ENCODE measurements at places on chromosomes 12 and 14.

DNA sequence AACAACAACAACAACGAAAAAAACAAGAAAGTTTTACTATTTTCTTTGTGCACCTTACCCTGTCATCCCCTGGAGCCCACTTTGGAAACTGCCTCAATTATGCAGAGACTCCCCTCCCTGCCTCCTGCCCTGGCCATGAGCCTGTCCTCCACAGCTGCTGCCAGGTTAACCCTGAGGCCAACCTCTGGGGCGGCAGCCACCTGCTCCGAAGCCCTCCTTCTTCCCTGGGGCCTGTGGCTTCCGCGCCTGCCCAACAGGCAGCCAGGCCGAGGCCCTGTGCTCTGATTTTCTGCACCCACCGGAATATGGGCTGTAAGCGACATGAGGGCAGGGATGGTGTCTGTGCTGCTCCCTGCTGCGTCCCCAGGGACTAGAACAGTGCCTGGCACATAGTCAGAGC lies 183.0 kb downstream of the CALM1 start:
- DNase-seq: no peak

- no peak for DNase-seq
Observed at GRCh38 chr14:53613404-53614253, 343.0 kb downstream of the BMP4 start.

DNA sequence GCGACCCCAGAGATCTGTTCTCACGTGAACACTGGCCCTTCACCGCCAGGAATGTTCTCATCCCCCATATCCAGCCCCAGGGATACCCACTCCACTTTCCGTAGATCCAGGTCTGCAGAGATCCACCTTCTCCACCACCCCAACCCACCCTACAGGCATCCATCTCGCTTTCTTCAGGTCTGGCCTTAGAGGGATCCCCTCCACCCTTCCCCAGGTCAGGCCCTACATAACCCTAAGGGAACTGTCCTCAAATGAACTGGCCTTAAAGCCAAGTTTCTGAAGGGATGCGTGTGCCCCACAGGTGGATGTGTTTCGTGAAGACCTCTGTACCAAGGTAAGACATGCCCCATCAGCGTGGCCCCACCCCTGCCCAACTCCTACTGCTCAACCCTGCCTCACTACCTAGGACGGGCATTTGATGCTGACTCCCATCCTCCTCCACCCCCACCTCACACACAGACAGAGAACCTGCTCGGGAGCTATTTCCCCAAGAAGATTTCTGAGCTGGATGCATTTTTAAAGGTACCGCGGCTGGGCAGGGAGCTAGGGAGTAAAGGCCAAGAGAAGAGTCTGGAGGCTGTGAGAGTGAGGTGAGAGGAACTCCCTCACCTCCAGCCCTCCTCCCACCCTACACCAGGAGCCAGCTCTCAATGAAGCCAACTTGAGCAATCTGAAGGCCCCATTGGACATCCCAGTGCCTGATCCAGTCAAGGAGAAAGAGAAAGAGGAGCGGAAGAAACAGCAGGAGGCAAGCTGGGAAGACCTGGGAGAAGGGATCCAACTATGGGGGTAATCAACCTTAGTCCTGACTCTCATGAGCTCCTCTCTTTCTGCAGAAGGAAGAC lies 912 bp downstream of the PSME1 start:
- DNase-seq: no peak

DNA sequence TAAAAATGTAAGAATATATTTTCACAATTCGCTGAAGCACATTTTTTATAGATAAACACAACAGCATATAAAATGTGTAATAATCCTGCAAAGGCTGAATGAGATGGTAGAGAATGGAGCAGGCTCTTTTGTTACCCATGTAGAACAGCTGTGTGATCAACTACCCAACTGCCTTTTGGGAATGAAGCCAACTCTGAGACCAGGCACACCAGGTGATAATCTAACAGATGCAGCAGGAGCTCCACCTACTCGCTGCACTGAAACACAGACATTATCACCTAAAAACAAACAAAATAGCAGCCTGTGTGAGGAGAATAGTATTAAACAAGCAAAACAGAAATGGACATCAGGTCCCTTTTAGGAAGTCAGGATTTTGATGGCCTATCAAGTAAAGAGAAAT lies 183.3 kb downstream of the CCDC59 start:
- no peak for DNase-seq

DNA sequence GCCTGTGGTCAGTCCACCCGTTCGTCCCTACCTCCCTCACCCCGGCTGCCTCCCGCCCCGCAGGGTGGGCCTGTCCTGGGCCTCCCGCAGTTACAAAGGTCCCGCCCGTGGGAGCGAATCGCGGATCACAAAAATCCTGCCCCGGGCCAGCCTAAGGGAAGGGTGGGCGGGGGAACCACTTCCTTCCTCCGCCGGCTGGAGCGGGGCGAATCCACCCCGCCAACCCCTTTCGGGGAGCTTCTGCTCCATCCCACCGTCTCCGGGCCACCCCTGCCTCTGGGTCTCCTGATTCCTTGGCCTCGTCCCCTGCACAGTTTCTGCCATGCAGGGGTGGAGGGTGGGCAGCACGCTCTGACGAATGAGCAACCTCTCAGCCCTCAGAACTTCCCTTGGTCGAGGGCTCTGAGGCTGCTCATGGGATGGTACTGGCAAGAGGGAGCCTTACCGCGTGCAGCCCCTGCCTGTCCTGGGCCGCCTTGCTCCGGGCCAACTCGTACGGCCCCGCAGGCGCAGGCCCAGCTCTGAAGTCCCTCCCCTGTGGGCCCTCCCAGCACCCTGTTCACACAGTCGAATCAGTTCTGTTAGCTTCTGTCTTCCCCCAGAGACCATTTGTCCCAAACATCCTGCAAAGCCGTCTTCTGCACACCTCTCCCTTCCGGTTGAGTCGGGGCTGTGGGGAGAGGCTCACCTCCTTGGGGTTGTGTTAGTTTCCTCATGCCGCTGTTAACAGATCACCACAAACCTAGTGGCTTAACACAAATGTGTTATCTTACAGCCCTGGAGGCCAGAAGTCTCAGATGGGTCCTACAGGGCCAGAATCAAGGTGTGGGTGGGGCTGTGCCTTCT lies 589 bp upstream of the HVCN1 start:
- DNase-seq: no peak

DNA sequence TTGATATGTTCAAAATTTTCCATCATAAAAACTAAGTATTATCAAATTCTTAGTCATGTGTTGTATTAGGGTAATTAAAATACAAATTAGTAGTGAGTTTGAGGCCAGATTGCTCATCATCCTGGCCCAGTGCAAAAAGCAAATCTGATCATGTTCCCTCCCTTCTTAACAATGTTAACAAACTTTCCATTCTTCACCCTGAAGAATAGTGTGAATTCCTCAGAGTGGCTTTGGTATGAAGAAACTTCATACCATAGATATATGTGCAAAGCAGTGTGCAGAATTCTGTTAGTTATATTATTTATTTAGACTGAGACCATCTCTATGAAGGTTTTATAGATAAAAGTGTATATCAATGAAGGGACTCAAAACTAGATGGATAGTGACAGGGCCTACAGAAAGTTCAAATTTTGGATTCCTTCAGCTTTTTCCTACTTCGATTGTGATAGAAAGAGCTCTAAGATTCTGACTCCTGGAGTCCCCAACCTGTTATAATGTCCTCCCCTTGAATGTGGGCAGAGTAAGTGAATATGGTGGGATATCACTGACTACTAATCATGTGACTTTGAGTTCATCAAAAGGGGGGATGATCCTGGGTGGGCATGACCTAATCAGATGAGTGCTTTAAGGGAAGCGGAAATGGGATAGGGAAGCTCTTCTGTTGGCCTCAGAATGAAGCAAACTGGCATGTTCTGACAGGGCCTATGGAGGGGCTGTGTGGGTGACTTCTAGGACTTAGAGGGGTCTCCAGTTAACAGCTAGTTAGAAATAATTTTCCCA lies 271.4 kb downstream of the BTG1 start:
- DNase-seq: no peak

- no peak for DNase-seq
Observed at GRCh38 chr12:51531978-51532497, 59.0 kb upstream of the SCN8A start.

GRCh38 chr12:48681399-48681709 lies 684 bp downstream of the KANSL2 start:
- DNase-seq: no peak

DNA sequence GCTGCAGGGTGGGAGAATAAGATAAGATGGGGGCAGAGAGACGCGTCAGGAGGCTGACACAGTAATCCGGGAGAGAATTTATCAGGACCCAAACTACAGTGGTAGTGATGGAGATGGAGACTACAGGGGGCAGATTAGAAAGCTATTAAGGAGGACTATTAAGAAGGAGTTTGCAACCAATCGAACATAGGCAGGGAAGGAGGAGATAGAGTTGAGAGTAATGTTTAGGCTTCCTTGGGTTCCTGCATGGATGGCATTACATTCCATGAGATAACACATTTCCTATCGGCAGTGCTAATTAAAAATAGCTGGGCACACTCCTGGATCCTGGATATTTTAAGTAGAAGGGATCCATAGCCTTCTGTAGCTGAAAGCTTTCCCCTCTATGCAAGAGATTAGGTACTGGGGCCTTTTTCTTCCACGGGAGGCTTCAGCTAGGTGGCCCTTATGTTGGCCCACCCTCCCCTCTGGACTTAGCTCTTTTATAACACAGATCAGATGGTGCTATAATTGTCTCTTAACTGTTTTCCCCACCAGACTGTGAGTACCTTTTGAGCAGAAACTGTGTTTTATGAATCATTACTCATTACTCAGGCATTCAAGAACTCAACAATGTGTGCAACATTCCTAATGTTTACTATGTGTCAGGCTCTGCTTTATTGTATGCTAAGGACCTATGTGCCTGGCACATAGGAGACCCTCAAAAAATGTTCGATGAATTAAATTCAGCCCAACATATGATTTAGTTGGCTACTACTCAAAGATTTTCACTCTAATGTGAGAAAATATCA lies 113.0 kb downstream of the RMST start:
- no peak for DNase-seq

- no peak for DNase-seq
Observed at GRCh38 chr12:25524366-25524765, 28.7 kb downstream of the LMNTD1 start.

DNA sequence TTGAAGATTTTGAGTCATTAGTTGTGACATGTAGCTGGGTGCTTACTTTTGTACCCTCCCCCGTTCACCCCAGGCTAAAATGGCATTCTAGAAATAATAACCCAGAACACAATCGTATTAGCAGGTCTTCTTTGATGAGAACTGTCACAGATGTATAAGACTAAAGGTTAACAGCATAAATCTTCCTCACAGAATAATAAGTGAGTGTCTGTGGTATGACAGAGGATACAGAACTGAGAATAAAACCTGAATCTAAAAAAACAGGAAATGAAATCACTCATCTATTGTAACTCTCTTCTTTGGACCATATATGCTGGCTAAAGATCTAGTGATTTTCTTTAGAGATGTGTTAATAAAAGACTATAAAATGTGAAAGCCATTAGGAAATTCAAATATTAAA lies 746.6 kb downstream of the LRFN5 start:
- no peak for DNase-seq

DNA sequence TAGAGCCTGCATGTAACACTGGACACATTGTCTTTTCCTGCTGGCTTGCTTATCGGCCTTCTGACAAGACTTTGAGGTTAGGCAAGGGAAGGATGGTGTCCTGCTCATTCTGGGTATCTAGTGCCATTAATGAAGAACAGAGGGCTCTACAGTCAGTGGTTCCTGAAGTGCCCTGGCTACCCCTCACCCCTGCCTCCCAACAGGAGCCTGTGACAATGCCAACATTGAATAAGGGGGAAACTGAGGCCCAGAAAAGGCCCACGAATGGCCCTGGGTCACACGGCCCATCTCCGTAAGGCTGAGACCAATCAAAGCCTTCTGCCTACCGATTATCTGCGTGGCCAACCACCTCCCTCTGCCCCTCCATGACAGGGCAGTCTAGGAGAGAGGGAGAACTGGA lies 2.1 kb downstream of the IFI27L2 start:
- no peak for DNase-seq

DNA sequence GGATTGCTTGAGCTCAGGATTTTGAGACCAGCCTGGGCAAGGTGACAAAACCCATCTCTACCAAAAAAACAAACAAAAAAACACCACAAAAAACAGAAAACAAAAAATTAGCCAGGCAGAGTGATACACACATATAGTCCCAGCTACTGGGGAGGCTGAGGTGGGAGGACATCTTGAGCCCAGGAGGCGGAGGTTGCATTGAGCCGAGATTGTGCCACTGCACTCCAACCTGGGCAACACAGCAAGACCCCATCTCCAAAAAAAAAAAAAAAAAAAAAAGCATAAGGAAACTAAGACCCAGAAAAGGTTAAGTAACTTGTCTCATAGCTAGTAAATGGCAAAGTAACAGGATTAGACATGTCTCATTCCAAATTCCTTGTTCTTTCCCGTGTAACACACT lies 56.3 kb upstream of the PSMA6 start:
- no peak for DNase-seq

DNA sequence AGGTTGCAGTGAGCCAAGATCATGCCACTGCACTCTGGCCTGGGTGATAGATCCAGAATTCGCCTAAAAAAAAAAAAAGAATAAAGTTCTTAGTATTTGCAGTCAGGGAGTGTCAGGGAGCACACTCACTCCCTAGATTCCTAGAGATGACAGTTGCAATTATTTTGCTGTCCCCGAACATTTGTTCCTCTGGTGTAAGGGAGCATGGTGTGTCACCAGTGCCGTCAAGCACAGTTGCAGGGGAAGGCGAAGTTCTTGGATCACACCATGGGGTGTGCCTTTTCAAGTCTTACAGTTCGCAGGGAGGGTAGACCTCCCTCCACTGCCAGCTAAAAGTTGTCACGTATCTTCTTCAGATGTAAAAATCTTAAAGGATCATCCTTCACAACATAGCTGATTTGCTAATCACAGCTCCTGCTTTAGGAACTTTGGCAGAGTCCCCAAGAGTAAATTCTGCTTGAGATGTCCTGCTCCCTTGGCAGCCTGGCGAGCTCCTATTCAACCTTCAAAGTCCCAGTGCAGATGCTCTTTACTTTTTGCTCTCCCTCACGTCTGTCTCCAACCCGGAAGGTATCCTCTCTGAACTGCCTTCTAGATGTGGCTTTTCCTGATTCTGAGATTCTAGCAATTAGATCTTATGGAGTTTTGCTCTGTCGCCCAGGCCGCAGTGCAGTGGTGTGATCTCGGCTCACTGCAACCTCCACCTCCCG lies 11.3 kb downstream of the ACACB start:
- no peak for DNase-seq

DNA sequence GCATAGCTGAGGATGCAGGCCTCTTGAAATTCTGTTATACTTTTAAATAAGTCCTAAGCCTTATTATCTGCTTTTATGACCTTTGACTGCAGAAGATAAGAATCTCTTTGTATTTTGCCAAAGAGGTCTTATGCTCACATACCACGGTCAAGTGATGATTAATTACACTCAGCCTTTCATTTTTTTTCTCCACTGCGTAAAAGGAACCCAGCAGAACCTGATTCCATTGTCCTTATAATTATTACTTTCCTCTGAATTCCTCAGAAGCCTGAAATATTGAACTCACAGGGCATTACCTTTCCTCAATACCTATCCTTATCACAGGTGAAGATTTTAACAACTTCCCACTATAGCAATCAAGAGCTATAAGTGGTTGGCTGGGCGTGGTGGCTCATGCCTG lies 498.7 kb upstream of the RPL10L start:
- no peak for DNase-seq

Data from esophagus squamous epithelium (tissue), 5 donors.